ENCODE measurements at places on chromosomes 7 and 10.

GRCh38 chr10:78547397-78547796, 513.7 kb downstream of the RPS24 start:
- no peak for DNase-seq

- DNase-seq, result peak; percentile 15
Observed at GRCh38 chr10:32377458-32378259, 30.7 kb upstream of the EPC1 start.

DNA sequence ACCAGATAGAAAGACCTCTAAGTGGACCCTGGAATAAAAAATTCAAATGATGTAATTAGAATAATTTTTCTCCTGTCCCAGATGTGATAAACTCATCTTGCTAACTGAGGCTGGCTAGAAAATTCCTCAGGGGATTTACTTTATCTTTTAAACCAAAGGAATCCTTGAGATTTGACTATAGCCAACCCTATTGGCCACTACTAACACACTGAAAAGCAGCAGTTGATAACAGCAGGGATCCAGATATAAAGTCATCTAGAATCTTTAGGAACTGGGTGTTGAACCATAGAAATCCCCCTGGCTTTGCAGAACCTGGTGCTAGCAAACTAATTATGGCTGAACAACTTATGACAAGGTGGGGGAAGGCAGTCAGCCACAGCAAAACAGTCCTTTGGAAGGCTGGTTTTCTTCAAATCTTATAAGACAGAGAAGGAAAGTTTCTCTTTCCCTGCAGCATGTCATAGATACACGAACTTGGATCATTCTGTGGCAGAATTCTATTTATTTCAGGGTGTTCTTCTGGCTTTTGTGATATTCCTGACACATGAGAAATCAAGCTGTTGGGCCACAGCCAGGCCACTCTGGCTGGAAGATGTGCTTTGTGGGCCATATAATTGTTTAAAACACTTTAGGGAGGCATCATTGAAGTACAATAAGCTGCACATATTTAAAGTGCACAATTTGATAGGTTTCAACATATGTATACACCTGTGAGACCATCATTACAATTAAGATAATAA, 643.6 kb downstream of the SORCS3 start:
- no peak for DNase-seq

GRCh38 chr7:45106-46090, 147.0 kb upstream of the FAM20C start:
- peak; percentile 25 for DNase-seq

GRCh38 chr7:85673876-85674275, 487.0 kb upstream of the SEMA3D start:
- DNase-seq, result no peak

- DNase-seq, result no peak
Observed at GRCh38 chr7:95772298-95772770, at the start of gene DYNC1I1. Gene DYNC1I1, plus strand, starts transcription at chr7:95772554. Its CDS starts 32,176 bp downstream, at chr7:95804730.

- DNase-seq, result no peak
Observed at GRCh38 chr7:84247591-84247990, 53.0 kb upstream of the SEMA3A start.

- DNase-seq, result no peak
Observed at GRCh38 chr10:99784016-99784726, 1.7 kb downstream of the ABCC2 start.

- no peak for DNase-seq
Observed at GRCh38 chr7:1862560-1862959, 192.5 kb downstream of the ELFN1 start.

GRCh38 chr10:105827133-105827532, 1186.0 kb downstream of the SORCS3 start:
- DNase-seq, result no peak

GRCh38 chr7:6650521-6651011, 13.4 kb downstream of the ZNF316 start:
- DNase-seq, result no peak

GRCh38 chr7:27175626-27176523, 1.8 kb upstream of the HOXA10 start:
- no peak for DNase-seq

DNA sequence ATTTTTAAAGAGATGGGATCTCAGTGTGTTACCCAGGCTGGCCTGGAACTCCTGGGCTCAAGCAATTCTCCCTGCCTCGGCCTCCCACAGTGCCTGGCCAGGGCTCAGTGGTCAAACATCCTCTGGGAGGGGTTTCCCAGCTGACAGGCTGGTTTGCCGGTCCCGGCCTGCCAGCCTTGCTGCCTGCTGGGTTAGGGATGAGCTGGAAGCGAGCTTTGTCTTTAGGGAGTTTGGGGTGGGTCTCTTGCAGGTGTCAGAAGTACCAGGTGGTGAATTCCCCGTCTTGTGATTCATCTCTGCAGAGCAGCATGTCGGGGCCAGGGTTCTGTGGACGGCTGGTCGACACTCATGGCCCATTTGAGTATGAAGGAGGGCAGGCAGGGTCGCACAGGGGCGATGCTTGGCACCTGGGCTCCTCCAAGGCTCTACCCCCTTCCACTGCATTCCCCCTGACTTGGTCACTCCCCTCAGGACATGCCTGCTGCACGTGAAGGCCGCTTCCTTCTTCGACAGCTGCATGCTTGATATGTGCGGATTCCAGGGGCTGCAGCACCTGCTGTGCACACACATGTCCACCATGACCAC, 30.3 kb downstream of the ZAN start:
- no peak for DNase-seq

DNA sequence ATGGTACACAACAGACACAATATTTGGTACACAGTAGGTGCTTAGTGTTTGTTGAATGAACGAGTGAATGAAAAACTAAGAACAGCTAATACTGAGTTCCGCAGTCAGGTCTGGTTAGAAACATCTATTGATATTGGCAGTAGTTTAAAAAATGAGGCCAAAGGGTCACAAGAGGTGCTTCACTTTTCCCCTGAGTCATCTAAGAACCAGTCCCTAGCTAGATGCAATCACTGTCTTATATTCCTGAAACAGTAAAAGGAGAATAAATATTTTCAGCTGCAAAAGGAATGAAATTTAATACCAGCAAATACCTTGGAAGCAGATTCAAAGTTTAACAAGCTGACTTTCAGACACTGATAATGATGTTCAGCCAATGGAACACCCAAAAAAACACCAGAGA, 54.5 kb downstream of the SCRN1 start:
- DNase-seq, result no peak

DNA sequence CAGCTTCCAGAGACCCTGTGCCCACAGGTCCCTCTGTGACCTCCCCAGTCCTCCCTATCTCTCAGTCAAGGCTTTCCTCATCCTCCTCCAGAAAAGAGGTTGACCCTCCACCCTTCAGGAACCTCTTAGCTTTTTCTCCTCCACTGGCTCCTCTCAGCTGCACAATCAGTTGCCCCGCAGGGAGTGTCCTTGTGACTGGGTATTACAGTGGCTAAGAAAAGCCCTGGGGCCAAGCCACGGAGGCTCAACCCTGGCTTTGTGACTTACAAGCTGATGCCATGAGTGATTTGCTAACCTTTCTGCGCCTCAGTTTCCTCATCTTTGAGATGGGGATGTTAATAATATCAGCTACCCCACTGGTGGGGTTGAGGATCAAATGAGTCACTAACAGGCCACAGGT, 66.4 kb upstream of the ZMIZ1 start:
- no peak for DNase-seq

DNA sequence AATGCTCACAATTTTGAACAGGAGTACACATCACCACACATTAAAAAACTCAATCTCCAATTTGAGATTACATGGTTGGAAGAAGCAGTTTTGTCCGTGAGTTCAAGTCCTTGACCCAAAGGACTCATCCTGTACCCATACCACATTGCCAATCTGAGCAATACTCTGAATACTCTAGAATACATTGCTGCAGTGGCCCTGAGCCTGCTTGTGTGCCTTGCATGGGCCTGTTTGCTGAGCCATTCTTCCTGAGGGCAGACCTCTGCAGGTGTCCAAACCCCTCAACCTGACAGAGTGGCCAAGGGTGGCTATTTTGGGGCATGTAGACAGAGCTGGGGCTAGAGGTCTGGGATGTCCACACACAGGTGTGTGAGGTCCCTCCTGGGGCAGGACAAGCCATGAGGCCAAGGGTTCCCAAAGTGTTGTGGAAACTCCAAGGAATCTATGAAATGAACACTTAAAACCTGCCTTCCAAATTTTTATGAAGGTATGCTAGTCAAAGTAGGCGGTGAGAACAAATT, 15.5 kb downstream of the AGMO start:
- no peak for DNase-seq

DNA sequence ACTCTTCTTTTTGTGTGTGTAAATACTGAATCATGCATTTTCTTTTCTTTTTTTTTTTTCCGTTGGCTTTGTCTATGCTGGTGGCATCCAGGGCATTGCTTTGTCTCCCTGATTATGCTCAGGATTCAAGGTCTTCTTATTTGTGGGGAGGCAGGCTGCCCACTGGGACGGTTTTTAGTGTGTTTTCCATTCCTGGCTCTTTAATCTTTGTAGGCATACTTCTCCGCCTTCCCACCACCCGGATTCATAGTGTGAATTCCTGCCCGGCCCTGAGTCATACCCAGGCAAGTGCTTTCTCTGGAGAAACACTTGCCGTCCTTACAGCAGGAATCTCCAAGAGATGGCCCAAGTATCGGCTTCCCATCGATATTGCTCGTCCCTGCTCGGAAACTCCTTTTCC, 5.2 kb downstream of the ZNF655 start:
- DNase-seq, result no peak

DNA sequence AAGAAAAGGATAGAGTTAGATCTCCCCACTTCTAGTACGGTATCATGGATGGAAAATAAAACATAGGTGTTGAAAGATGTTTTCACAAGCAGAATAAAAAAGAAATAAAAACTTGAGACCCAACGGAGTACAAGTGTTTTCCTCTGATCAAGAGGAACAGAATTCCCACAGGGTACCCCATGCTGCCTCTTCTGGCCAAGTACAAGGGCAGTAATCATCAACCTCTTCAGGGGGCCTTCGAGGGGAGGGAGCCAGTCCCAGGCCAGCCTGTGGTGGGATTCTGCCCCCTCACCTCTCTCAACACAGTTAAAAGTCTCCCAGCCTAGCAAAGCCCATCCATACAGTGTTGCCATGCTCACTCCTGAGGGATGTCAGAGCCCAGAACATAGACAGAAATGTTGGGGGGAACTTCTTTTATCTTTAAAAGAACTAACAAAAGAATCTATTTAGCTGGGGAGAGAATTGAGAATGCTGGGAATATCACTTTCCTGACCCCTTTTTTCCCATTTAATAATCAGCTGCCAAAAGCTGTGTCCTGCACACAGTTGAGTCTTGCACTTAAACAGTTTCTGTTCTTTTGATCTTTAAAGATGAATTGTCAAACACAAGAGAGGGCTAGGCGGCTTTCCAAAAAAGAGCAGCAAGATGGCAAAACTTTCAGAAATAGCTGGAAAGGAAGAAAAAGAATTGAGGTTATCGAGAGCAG, 101.7 kb downstream of the PTN start:
- DNase-seq, result no peak

GRCh38 chr10:11154849-11155498, 137.3 kb downstream of the CELF2 start:
- no peak for DNase-seq

DNA sequence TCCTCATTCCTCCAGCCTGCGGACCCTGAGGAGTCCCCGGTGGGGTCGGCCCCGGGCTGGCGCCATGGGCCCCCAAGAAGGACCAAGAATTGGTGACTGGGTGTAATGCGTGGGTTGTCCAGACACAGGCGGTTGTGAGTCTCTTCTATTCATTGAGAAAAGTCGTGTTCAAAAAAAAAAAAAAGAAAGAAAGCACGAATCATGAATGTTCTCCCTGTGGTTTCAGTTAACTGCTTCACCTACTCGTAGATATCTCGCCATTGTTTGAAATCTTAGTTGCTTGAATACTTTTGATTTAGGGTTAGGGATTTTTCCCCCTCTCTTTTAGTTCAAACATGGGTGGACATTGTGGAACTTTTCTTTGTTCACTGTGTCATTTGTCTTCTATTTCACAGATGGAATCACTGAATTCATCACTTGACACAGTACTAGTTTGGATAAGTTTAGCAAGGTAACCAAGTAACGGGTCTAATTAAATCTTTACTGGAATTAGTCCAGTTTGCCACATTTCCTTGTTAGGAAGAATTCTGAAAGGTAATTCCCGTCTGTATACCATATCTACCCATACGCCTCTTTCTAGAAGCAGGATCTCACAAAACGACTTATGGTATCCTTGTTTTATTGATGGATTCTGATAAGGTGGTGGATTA, 775 bp downstream of the STARD3NL start:
- peak; percentile 76 for DNase-seq

GRCh38 chr7:155750255-155751125, 61.8 kb downstream of the SHH start:
- DNase-seq, result no peak

DNA sequence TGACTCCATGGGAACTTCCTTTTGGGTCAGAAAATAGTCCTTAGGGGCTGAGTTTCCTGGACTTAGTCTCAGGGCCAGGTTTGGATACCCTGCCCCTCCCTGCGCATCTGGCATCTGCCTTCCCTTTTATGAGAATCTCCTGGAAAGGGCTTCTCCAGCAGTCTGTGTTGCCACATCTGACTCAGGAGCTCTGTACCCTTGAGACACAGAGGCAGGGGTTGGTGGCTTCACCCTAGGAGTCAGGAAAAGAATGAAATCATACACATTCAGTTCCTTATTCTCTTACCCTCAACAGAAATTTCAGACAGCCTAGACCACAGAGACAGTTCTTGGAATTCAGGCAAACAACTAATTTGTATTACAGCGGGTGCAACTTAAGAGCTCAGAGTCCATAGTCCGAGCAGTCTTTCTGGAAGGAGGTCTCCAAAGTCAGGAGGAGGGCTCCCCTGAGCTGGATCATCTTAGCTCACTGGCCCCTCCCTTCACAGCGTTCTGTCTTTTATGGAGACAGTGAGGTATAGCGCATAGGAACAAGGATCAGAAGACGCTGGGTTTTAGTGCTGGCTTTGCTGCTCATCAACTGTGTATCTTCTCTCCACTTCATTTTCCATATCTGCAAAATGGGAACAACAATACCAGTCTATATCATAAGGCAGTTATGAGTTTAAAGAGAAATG, 3.0 kb upstream of the PLAU start:
- DNase-seq, result no peak

DNA sequence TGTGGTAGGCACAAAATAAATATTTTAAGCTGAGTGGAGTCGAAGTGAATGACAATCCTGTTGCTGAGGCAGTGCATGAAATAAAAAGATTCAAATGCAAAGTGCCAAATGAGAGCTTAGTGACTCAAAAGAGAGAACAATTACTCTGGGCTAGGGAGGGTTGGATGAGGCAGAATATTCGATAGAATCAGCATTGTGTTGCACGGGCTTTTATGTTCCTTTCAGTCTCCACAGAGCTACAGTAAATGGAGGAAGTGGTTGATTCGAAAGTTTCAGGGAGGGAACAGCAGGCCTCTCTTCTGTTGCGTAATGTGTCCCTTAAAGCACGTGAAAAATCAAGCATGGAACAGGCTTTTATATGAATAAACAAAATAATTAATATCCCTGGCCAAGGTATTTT, 599.3 kb upstream of the CELF2 start:
- DNase-seq, result no peak

DNA sequence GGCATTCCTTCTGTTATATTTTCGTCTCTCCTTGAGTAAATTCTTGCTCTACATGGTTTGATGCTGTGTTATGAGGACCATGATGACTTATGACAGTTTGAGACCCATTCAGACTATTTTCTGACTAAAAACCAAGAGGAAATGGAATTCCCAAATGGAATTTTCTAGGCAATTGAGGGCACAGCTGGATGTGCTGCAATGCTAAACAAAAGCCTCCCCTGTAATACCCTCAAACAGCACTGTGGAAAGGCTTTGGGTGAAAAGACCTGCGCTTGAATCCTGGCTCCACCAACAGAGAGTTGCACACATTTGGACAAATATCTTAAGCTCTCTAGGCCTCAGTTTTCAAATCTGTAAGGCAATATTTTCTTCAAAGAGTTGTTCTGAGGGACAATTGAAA, 129.1 kb downstream of the PRKG1 start:
- DNase-seq, result no peak
